ENCODE measurements at places on chromosomes 2 and 18.

GRCh38 chr18:10923551-10924070 lies 225.8 kb downstream of the PIEZO2 start:
- no peak overlapping the region for H3K4me3 ChIP-seq
- no peaks in the 10 kb centered on the region for H3K36me3 ChIP-seq
- H3K4me1 ChIP-seq, result no peaks in the 10 kb centered on the region
- DNase-seq, result no peak
- H3K27ac ChIP-seq, result no peak overlapping the region

DNA sequence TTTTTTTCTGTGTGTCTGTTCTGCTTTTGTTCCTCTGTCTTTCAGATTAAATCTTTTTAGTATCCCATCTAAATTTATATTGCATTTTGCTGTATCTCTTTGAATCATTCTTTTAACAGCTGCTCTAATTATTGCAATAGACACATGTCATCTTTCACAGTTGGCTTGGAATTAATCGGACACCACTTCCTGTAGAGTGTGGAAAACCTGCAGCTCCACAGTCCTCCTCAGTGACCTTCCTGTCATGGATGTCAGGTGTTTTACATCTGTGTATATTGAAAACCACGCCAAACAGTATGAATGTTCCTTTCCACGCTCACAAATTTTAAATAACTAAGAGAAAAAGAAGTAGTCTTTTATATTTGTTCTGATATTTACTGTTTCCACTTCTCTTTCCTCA lies 135.3 kb downstream of the PXDN start:
- no peak overlapping the region for H3K27ac ChIP-seq
- no peaks in the 10 kb centered on the region for H3K27me3 ChIP-seq
- H3K36me3 ChIP-seq, result no peaks in the 10 kb centered on the region
- no peak for DNase-seq
- H3K4me1 ChIP-seq, result no peaks in the 10 kb centered on the region
- no peak overlapping the region for H3K4me3 ChIP-seq

DNA sequence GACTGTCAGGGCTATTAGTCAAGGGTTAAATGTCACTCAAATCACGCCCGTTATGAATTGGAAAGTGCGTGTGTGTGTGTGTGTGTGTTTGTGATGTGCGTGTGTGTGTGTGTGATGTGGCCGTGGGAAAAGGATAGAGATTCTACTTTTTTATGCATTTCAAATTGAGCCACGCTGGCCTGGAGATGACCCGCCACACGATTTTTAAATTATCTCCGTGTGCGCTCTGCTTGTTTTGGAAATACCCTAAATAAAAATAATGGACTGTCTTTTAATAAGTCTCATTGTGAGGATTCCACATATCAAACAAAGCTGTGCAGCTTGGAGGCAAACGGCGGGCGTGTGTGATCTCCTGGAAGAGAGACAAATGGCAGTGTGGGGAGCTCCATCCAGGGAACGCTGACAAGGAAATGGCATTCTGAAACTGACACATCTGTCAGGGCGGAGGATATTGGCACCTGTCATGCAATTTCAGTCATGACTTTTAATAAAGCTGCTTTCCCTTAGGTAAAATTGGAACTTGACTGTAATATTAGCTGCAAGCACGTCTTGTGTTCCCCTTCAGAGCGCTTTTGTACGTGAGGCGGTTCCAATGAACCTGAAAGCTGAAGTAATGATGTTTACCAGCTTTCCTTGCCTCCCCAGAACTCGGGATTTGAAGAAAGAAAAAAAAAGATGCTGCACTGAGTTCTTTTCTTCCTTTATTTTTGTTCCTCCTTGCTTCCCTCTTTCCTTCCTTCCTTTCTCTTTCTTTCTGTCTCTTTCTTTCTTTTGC lies 381.8 kb upstream of the SMIM21 start:
- DNase-seq, result no peak
- no peaks in the 10 kb centered on the region for H3K27me3 ChIP-seq
- H3K27ac ChIP-seq, result no peak overlapping the region
- no peaks in the 10 kb centered on the region for H3K36me3 ChIP-seq
- no peaks in the 10 kb centered on the region for H3K4me1 ChIP-seq

DNA sequence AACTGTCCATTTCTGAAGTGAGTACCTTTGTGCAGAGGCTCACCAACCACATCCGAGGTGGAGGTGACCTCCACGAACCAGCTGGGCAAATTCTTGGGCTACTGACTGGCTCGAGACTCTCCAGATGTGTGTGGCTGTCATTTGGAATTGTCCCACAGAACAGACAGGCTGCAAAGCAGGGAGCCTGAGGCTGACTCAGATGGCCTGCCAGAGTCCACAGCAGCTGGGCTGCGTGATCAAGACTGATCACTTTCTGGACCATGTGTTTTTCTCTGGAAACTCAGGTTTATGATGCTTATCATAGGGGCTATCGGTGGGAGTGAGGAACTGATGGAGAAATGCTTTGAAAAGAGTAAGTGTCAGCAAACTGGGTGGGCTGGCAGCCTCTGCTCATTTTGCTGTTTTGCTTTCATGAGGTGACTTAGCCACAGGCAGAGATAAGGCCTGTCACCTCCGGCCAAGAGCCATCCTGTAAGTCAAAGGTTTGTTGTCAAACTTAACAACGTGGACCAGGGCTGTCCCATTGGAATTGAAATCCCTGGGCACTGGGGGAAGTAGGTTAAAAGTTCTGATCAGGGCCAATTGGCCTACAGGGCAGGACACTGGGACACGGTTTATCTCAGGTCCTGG lies 120.4 kb downstream of the LIPG start:
- H3K27me3 ChIP-seq, result no peaks in the 10 kb centered on the region
- H3K36me3 ChIP-seq, result no peaks in the 10 kb centered on the region
- DNase-seq, result no peak

- no peaks in the 10 kb centered on the region for H3K36me3 ChIP-seq
- no peak overlapping the region for H3K27ac ChIP-seq
- no peak for DNase-seq
- peaks cover 11% of the 10 kb centered on the region for H3K4me1 ChIP-seq
- H3K27me3 ChIP-seq, result peaks cover 8% of the 10 kb centered on the region
- H3K4me3 ChIP-seq, result no peak overlapping the region
Measured at GRCh38 chr2:199907008-199907714, 3.9 kb upstream of the C2orf69 start.

GRCh38 chr2:212730994-212731393 lies 192.4 kb upstream of the ERBB4 start:
- H3K27me3 ChIP-seq, result no peaks in the 10 kb centered on the region
- no peak for DNase-seq
- H3K4me3 ChIP-seq, result no peak overlapping the region
- H3K4me1 ChIP-seq, result no peaks in the 10 kb centered on the region
- H3K36me3 ChIP-seq, result no peaks in the 10 kb centered on the region
- no peak overlapping the region for H3K27ac ChIP-seq

DNA sequence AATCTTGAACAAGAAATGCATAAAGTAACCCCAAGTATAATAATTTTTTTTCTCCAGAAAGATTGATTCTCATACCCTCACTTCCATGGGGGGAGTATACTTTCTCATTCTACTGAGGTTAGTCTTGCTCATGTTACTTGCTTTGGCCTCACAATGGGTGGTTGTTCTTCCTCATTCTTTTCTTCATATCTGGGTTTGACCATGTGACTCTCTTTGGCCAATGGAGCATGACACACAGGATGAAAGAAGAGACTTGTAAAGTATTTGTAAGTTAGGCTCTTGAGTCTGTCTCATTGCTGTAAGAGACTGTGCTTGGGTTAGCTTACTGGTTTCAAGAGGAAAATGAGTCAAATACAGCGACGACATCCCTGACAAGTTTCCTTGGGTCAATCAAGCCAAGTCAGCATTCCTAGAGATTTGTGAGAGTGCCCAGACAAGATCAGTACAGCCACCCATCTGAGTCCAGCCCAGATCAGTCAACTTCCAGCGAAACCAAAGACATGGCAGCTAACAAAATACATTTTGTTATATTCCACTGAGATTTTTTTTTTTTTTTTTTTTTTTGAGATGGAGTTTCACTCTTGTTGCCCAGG lies 970.2 kb downstream of the BCL11A start:
- no peak overlapping the region for H3K27ac ChIP-seq
- H3K4me1 ChIP-seq, result no peaks in the 10 kb centered on the region
- no peak overlapping the region for H3K4me3 ChIP-seq
- no peak for DNase-seq

- DNase-seq, result no peak
- H3K27ac ChIP-seq, result no peak overlapping the region
- no peaks in the 10 kb centered on the region for H3K36me3 ChIP-seq
Measured at GRCh38 chr18:42745171-42745570, 370.3 kb downstream of the RIT2 start.

DNA sequence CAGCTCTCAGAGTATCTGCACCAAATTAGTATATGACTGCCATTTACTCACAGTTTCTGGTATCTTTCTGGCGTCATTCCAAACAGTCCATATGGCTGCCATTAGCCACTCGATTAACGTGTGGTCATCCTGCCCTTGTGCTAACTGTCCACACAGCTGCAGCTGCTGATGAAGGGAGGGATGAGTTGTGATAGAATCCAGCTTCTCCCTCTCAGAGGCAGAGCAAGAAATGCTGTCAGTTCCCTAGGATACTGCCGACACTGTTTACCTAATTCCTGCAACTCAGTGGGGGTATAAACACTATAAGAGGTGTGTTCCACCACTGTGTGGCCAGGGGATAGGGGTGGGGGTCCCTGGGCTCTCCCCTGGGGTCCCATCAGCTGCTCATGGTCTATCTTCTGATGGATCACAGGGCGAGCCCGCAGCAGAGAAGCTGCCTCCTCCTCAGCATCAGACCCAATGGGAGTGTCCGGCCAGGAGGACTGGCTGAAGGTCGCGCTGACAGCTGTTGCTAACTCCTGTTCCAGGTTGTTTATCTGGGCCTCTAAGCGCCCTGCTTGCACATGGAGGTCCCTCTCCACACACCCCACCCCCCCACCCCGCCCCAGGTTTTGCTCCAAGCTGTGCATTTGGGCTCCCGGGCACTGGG lies 17.3 kb upstream of the KLHL23 start:
- DNase-seq, result no peak
- H3K4me3 ChIP-seq, result no peak overlapping the region
- H3K36me3 ChIP-seq, result no peaks in the 10 kb centered on the region

DNA sequence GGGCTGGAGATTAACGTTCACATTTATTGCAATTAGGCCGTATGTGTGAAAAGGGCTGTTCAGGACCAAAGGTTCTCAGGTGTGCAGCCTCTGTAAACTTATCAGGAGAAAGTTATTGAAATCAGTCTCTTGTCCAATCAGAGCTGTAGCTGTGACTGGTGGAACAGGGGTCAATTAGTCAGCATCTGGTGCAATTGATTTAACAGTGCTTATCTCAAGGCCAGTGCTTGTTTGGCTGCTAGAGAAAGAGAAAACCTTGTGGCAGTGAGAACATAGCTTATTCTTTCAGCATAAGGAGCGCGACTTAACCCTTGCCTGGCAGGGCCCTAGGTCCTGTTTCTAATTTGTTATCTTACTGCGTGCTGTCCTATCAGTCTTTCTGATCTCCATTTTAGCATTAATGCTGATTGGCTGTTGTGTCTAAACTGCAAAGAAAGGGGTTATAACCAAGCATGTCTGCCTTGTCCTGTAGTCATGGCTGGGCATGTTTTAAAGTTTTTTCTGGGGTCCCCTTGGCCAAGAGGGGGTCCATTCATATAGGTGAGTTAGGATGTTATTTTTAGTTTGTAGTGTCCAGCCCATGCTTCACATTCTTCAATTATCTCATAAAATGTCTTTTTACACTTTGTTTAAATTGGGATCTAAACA lies 66.4 kb downstream of the CYB5A start:
- no peak for DNase-seq
- no peak overlapping the region for H3K27ac ChIP-seq
- H3K36me3 ChIP-seq, result no peaks in the 10 kb centered on the region
- no peak overlapping the region for H3K4me3 ChIP-seq

DNA sequence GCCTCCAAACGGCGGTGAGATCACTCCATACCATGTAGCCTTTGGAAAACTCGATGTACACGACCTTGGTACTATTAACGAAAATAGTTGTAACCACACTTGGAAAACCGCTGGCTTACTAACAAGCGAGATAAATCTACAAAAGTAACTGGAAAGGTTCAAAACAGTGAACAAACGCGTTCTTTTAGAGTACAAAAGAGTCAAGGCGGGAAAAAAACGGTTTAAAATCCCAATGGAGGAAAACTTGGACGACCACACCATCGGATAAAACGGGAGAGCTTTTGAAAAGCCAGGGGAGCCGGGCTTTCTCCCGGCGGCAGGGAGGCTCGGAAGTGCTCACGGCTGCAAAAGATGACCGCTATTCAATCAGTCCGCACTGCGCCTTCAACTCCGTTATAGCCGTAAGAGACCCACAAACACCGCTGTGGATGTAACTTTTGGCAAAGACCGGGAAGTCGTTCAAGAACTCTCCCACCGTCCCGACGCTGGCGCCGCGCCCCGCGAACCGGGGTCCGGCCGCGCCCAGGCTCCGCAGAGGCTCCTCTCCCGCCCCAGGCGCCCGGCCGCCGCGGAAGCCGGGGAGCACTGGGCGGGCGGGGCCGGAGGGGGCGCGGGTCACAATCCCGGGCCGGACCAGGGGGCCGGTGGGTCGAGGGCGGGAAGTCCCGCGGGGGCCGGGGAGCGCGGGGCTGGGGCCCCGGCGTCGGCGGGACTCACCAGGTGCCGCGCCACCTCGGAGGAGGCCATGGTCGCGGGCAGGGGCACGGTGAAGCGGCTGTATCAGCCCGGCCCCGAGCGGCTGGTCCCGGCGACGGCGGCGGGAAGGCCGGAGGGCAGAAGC lies 465 bp downstream of the SEPTIN10 start:
- no peak for DNase-seq
- H3K4me3 ChIP-seq, result peak overlapping the region; percentile 50
- H3K36me3 ChIP-seq, result no peaks in the 10 kb centered on the region
- H3K27me3 ChIP-seq, result peaks cover 73% of the 10 kb centered on the region
- peaks cover 14% of the 10 kb centered on the region for H3K4me1 ChIP-seq
- no peak overlapping the region for H3K27ac ChIP-seq

DNA sequence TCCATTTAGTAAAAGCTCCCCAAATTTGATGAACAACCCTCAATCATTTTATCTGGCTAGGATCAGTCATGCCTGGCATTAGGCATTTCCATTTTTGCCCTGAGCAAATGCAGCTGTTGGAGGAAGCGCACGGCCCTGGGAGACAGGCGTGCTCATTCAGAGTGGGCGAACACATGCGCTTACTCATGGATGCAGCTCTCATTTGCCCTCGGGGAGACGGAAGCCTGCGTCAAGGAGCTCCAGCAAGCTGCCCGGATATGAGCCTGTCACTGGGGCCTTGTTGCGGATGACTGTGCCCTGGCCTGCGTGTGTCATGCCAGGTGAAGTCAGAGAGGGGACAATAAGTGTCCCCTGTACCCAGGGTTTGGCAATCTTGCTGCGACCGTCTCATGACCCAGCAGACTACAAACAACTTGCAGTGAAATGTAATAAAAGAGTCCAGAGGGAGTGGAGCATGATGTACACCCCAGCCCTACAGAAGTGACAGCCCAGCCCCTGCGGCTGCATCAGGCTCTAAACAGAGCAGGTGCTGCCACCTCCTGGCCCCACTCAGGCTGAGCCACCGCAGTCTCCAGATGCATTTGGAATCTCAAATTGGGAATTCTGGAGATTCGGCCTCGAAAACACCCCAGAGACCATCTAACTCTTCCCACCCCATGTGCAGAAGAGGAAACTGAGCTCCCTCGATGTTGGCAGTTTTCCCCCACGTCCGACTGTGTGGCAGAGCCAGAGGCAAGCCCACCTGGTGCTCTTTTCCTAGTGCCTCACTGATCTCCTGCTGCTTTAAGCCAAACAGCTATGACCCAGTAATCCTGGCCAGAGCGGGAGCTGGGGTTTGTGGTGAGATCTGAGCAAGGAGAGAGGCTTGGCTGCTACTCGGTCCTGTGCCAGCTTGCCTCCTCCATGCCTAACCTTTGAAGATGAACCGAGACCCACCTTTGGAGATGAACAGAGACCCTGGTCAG lies 105.0 kb upstream of the ALK start:
- peaks cover 11% of the 10 kb centered on the region for H3K27me3 ChIP-seq
- no peaks in the 10 kb centered on the region for H3K36me3 ChIP-seq
- DNase-seq, result no peak
- no peak overlapping the region for H3K4me3 ChIP-seq

Data from CD4-positive, alpha-beta T cell (primary cell).